ENCODE measurements at places on chromosomes 2 and 18.

DNA sequence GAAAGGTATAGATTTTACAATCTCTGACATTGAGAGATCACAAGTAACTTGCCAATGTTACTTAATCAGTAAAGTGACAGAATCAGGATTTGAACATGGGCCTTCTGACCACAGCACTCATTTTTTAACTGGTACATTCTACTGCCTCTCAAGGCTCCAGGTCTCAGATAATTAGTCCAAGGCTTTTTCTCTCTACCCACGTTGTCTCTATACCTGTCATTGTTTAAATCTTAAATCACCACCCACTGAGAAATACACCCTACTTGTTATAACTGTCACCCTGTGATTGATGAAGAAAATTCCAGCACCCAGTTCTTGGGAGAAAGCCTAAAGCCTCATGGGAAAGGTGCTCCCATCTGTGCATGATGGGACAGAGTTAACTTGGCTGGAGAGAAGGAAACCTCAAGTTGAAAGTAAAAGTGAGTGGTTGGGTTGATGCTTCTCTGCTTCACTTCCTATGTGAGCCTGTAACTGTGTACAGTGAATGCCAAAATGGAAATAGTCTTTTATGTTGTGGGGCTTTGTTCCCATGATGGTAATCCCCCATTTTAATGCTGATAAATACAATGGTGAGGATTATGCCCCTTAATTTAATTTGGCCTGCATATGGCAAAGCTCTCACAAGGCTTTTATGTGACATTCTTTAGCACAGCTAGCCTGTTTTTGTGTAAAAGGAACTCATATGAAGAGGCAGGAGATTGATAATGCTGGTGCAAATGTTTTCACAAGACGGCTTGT, 190.1 kb upstream of the SP5 start:
- DNase-seq: no peak

GRCh38 chr2:68889500-68889899, 18.3 kb upstream of the BMP10 start:
- DNase-seq: no peak

- DNase-seq: no peak
These were observed 551.1 kb downstream of the ZEB2 start for GRCh38 chr2:143968860-143969259.

- DNase-seq: no peak
These were observed 814.5 kb upstream of the LRATD1 start for GRCh38 chr2:13818002-13818401.

DNA sequence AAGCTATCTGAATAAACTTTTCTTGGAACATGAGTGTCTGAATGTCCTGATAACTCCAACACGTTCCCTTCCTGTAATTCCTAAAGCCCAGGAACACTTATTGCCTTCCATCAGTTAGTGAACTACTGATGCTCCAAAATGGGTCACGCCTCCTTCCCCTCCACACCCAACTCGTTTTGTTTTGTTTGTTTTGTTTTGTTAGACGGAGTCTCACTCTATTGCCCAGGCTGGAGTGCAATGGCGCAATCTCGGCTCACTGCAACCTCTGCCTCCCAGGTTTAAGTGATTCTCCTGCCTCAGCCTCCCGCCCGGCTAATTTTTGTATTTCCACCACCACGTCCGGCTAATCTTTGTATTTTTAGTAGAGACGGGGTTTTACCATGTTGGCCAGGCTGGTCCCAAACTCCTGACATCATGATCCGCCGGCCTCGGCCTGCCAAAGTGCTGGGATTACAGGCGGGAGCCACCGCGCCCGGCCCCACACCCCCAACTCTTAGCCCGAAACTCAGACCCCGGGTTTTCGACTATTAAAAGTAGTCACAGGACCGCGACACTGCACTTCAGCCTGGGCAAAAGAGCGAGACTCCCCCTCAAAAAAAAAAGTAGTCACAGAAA, 774 bp downstream of the IER3IP1 start:
- DNase-seq: no peak

GRCh38 chr2:2263196-2263829, 67.8 kb downstream of the MYT1L start:
- no peak for DNase-seq

- no peak for DNase-seq
These were observed 148.8 kb upstream of the DLGAP1 start for GRCh38 chr18:4603955-4604354.

DNA sequence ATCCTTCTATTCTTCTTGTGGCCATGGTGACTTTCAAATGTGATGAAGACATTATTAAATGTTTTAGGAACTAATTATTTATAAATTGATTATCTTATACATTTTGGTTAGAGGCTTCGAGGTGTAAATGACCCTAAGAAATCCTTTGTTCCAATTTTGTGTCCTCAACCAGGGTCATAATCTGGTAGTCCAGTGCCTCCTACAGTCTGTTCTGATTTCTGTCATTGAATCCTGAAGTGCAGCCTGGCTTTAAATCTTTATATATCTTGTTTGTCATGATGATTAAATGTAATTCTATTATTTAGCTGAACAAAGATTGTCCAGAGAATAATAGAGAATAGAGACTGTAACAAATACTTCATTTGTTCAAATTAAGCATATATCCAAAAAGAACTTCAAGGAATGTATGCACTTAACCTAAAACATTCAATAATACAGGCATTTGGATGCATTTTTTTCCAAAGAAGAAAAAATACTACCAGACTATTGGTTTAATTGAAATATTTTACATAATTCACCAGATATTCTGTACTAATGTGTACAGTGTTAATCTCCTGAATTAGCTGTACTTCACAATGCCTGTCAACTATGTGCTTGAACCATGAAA, 89.8 kb downstream of the PRPF40A start:
- DNase-seq: no peak

- no peak for DNase-seq
These were observed 19.5 kb downstream of the MRPL44 start for GRCh38 chr2:223976635-223977226.

DNA sequence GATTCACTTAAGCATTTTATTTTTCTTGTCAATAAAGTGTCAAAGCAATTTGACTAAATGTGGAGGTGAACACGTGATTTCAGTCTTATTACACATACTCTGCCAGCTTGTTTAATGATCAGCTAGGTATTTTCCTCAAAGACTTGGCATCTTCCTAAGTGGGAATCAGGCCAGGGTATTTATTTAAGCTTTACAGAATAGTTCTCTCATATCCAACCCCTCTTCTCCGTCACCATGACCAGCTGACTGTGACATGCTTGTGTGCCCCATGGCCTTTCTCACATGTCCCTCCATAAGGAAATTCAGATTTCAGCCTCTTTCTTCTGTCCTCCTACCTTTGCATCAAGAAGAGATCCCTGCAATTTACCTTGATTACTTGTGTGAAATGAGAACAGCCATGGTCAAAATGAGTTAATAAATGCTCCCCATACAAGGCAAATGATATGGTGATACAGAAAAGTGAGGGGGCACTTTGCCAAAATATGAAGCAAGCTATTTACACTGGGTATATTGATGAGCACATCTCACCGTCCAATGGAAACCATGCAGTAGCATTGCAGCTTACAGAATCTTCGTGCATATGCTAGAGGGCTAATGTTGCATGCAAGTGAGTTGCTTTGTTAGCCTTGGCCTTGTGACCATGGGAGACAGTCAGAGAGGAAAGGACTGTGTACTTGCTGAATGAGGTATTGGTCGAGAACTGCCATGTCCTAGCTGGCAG, 202.2 kb downstream of the RNF152 start:
- no peak for DNase-seq

- no peak for DNase-seq
These were observed 354.2 kb downstream of the ZEB2 start for GRCh38 chr2:144165599-144166250.

- DNase-seq: no peak
These were observed 530 bp downstream of the GALNT1 start for GRCh38 chr18:35581898-35582641.

- no peak for DNase-seq
These were observed 41.4 kb downstream of the TMEM182 start for GRCh38 chr2:102803041-102803896.

GRCh38 chr2:175628243-175628642, 373.8 kb downstream of the LNPK start:
- no peak for DNase-seq

DNA sequence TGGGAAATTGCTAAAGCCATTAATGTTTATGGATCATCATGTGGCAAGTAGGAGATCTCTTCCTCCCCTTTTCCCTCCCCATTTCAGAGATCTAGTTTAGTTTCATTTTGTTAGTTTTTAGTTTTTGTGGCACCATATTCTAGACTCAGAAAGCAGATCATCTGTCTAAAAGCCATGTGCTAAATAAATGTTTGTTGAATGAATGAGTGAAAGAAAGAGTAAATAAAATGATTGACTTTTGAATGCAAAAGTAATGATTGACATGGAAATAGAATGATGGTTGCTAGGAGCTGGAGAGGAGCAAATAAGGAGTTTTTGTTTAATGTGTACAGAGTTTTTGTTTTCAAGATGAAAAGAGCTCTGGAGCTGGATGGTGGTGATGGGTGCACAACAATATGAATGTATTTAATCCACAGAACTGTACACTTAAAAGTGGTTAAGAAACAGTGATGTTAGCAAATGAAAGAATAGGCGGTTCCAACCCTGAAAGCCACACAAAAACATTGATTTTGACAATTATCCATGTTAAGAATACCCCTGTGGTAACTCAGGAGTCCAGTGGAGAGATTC, 23.6 kb downstream of the TMEM178A start:
- DNase-seq: no peak

GRCh38 chr2:78845664-78846185, 179.8 kb upstream of the REG3G start:
- no peak for DNase-seq

- no peak for DNase-seq
These were observed at the start of gene SNTG2 for GRCh38 chr2:950080-950966. Gene SNTG2, plus strand, starts transcription at chr2:950849. Its CDS starts 148 bp downstream, at chr2:950997.

GRCh38 chr2:197982565-197982964, 178.2 kb downstream of the PLCL1 start:
- no peak for DNase-seq

DNA sequence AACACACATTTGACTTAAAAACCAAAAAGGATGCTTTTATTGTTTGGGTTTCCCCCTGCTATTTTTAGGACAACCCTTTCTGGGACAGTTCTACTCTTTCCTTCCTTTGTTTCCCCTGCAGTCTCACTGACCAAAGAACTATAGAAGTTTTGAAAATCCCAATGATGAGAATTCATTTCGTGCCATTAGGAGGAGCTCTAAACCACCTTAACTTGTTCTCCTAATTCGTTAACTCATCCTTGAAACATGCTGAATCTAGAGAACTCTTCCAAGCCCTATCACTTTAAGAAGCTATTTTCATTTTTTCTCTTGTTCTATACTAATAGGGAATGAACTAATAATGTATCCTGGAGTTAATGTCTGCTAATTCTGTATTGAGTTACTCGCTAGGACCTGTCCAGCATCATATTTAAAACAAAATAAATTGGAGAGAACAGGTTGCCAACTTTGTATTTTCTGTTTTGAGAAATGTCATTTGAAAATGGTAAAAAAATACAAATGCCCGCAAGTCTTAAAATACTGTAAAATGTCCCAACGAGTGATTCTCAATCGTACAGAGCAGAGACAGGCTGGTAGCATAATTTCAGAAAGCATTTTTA, 62.9 kb downstream of the AFTPH start:
- no peak for DNase-seq

- no peak for DNase-seq
These were observed 242.3 kb upstream of the NOL4 start for GRCh38 chr18:34467058-34467457.

GRCh38 chr2:222835143-222835822, 25.6 kb upstream of the ACSL3 start:
- DNase-seq: no peak

- no peak for DNase-seq
These were observed 107.7 kb downstream of the CBLN2 start for GRCh38 chr18:72436401-72436800.

- DNase-seq: no peak
These were observed 236.3 kb upstream of the RASGRP3 start for GRCh38 chr2:33240178-33240577.

DNA sequence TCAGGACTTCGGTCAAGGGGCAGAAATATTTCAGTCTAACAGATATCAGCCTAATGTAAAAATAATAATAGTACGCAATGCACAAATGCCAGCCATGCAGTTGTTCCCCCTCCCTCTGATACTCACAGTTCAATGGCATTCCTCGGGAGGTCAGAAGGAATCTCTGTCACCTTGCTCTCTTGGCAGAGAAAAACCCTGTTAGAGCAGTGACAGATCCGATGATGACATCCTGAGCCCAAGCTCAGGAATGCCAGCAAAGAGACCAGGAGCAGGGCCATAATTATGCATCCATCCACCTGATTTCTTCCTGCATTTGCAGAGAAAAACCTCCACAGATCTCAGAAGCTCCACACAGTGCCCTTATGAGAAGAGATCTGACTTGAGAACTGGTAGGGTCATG, at the start of gene FSHR:
FSHR (minus strand) TSS at position 376 of the 400 bp plus-strand sequence; CDS start at position 278, 98 bp downstream.
- no peak for DNase-seq

Data from breast epithelium (tissue), 4 donors.